ENCODE measurements at places on chromosomes 16 and 17.

- no peak for DNase-seq
Measured at GRCh38 chr17:59558953-59559352, 6.5 kb upstream of the DHX40 start.

DNA sequence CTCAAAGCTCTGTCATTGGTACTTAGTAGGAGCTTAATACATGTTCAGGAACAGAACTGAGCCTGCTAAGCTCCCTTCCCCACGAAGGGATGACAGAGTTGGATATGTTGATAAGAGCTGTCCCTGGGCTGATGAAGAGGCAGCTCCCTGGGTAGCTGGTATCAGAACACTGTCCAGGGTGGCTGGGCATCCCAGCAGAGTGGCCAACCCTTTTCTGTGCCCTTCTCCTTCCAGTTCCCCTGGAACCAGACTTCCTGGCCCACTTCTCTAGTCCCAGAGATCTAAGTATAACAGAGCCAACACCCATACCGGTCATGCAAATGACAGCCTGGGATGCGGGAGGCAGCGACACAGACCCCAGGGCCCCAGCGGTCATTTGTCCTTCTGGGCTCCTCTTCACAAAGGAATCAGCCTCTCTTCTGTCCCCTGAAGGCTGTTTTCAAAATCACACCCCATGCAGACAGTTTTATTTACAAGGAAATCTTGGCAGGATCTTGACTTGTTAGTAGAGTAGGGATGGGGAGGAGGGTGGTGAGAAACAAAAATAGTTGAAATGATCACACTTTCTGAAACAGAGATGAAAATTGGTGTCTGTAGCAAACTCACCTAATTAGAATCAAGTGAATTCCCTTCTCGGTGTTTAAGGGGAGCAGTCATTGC lies 1.4 kb upstream of the RHBDL3 start:
- DNase-seq: no peak

DNA sequence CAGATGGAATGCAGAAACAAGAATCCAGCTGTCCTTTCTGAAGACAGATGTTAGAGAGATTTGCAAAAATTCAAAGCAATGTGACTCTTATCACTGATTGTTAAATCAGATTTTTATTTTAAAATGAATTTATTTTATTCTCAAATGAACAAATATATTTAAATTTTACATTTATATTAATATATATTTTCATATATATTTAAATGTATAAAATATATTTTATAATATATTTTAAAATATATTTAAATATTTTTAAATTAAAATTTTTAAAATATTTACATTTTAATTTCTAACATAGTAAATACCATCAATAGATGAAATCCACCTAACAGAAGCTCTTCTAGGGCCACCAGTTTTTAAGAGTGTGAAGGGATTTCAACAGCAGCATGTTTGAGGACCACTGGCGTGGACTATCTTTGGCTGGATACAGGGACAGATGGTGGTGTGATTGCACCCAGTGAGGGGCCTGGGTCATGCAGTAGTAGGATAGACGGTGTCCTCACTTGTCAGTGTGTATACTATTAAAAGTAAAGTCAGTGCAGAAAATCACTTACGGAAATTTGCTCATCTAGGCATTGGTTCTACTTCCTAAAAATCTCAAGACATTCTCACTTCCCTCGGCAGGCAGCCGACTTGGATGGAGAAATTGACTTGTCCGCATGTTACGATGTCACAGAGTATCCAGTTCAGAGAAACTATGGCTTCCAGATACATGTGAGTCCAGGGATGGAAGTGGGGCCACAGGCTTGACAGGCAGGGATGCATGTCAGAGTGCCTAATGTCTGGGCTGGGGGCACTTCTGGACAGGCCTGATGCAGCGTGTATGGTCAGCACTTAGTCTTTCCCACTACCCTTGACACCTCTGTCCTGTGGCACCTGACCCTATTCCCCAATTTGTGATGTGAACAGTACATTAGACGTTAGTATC lies 56.3 kb downstream of the PLD6 start:
- DNase-seq: no peak

GRCh38 chr17:58328195-58329034 lies at the start of gene TSPOAP1:
Gene TSPOAP1, minus strand, starts transcription at chr17:58328795. Its CDS starts 875 bp downstream, at chr17:58327920.
- DNase-seq: no peak

Measured in Right ventricle myocardium superior (tissue), 1 donor.